SK-N-MC (cell line): ENCODE measurements at places on chromosomes 1 and 21.

DNA sequence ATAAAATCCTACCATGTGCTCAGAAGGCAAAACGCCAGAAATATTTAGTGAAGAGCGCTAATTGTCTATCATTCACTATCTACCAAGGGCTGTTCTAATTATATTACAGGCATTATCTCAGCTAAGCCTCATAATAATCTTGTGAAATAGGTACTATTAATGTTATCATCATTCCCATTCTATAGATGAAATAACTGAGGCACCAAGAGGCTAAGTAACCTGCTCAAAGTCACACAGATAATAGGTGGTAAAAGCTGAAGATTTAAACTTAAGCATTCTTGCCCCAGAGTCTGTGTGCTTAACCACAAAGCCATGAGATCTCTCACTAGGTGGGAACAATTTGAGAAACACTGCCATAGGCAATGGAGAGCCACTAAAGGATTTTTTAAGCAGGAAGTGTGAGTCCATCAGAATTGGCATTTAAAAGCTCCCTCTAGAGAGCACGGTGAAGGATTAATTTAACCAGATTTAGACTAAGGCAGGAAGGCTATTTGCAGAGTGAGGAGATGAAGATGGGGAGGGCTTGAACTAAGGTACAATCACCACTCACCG is 1.7 kb upstream of the SMAP2 start:
- DNase-seq, result peak; percentile 53

DNA sequence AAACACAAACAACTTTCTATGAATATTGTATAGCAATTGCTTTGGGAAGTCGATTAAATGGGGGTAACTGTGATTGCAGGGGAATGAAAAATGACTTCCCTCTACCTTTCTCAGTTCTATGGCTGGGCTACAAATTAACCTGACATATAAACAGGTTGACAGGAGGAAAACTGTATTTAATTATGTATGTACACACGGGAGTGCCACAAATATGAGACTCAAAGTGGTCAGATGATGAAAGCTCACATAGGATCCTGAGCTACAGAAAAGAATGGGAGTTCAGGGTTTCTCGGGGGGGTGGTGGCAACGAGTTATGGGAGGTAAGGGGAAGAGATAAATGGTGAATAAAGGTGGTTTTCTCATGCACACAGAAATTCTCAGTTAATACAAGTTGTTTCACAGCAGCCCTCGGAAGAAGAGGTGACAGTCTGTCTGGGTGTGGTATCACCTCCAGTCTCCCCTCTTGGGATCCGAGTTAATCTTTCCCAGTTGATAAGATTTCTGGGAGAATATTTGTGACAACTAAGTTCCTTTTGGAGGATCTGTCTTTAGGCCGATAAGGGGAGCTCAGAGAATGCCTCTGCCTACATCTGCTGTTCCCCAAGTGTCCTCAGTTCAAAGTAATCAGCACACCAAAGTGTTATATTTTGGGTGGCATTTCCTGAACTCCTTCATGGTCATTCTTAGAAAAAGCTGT is 26.3 kb downstream of the GADD45A start:
- DNase-seq, result no peak

DNA sequence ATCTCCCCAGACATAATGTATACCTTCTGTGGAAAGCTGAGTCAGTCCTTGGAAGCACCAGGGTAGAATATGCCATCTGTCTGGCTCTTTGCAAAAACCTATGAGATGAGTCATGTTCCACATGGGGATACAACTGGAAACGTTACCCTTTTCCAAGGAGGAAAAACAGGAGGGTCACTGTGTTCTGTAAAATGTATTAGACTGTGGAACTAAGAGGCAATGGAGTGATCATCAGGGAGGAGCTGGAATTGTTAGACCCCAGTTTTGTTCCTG is 16.1 kb upstream of the PSMD4 start:
- DNase-seq, result no peak

DNA sequence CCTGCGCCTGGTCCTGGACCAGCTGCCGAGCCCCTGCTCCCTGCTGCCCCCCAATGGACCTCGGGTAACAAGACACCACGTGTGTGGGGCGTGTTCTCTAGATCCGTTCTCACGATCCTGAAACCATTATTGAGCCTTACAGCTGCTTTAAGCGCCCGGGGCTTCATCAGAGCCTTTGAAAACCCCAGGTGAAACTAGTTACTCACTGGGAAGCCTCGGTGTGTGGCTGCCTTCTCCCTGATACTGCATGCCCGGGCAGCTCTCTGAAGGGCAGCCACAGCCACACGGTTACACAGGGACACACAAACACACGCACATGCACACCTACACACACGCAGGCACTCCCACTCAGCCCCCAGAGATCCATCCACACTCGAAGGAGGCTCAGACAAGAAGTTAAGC is 5.3 kb downstream of the HES2 start:
- no peak for DNase-seq

GRCh38 chr1:162677607-162678371 is 45.5 kb downstream of the DDR2 start:
- no peak for DNase-seq

- DNase-seq, result no peak
Measured at GRCh38 chr1:50181027-50181663, 72.4 kb downstream of the ELAVL4 start.

GRCh38 chr1:113282008-113282892 is 108.1 kb upstream of the MAGI3 start:
- DNase-seq, result no peak

DNA sequence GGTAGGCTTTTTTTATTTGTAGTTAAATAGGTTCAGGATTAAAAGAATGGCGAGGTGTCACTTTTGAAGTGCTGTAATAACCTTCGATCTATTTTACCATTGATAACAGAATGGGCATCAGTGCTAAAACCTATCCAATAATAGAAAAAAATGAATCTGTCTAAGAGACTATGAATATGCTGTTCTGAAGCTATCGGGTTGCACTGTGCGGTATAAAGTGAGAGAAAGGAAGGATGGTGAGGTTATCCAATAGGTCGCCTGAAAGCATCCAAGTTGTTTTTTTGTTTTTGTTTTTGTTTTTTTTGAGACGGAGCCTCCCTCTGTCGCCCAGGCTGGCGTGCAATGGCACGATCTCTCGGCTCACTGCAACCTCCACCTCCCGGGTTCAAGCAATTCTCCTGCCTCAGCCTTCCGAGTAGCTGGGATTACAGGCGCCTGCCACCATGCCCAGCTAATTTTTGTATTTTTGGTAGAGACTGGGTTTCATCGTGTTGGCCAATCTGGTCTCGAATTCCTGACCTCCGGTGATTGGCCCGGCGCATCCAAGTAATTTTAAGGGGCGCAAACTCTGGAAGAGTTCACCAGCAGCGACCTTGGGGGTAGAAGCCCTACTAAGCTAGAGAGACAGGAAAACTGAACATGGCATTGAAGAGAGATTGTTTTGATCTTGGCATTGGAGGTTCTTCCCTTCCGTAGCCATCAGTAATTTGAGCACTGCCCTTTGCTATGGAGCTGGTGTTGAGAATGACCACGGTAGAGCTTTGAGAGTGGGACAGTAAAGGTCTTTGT is 8.7 kb upstream of the MDM4 start:
- no peak for DNase-seq

GRCh38 chr1:47024141-47024801 is 802 bp downstream of the CYP4X1 start:
- DNase-seq, result no peak

DNA sequence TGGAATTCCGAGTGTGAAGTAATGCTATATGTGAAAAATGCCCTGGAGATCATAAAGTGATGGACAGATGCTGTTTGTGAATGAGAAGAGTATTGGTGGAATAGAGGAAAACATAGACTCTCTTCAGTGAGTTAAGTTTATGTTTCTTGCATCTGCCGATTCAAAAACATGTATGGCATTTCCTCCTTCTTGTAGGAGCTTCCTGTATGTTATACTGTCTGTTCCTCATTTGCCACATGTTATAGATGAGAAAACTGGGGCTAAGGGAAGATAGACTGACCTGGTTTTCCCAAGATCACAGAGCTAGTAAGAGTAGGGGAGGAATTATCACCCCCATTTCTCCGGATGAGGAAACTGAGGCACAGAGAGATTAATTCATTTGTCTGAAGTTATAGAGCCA is 41.1 kb upstream of the IL20 start:
- DNase-seq, result no peak
